Panc1 (cell line): ENCODE measurements at places on chromosomes 3 and 15. TPM values are rescaled to one million over a fixed set of nuclear protein-coding genes. Genes with fewer than 3 reads are reported as not detected.

ATRIP gene
- total RNA-seq, result 11.9 TPM

GRCh38 chr3:58235970-58236369, 1.6 kb upstream of the ABHD6 start:
- DNase-seq, result no peak
- no peaks in the 10 kb centered on the region for H3K27me3 ChIP-seq
- no peak overlapping the region for H3K4me3 ChIP-seq
- no peaks in the 10 kb centered on the region; the same call in 1 of the 2 replicates for H3K36me3 ChIP-seq
- H3K27ac ChIP-seq, result no peak overlapping the region; the same call in 1 of the 2 replicates

C3orf85 gene
- total RNA-seq, result not detected

LRTM1 gene
- not detected for total RNA-seq

GRCh38 chr3:154720921-154721320, 290.9 kb upstream of the GPR149 start:
- H3K4me1 ChIP-seq, result no peaks in the 10 kb centered on the region
- no peak overlapping the region for H3K4me3 ChIP-seq
- H3K27me3 ChIP-seq, result no peaks in the 10 kb centered on the region
- no peak overlapping the region for H3K27ac ChIP-seq
- H3K36me3 ChIP-seq, result no peaks in the 10 kb centered on the region

GRCh38 chr3:50665081-50665840, 9.5 kb upstream of the DOCK3 start:
- H3K4me1 ChIP-seq, result no peaks in the 10 kb centered on the region
- DNase-seq, result no peak
- H3K27ac ChIP-seq, result no peak overlapping the region
- no peaks in the 10 kb centered on the region; the same call in 1 of the 2 replicates for H3K27me3 ChIP-seq
- H3K4me3 ChIP-seq, result no peak overlapping the region

DNA sequence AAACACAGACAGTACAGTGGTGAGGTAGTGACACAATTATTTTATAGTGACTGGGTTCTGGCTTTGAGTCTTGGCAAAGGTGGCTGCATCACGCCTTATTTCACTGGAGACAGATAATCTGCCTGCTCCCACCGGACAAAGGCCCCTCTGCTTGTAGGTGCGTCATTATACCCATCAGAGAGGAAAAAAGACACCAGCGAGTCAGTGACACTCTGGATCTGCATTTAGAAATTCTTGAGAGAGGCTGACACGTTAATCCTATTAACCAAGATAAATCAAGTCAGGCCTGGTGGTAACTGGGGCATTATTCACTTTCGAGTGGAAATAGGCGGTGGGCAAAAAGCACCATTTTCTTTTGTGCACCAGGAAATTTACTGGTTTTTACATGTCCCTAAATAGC, 76.2 kb downstream of the NR2F2 start:
- no peak for DNase-seq
- H3K4me1 ChIP-seq, result 0 out of 2 replicates have a peak, but pooled peaks cover 3% of the 10 kb centered on the region
- no peaks in the 10 kb centered on the region for H3K36me3 ChIP-seq

SNX22 gene
- 2.3 TPM for total RNA-seq

DNA sequence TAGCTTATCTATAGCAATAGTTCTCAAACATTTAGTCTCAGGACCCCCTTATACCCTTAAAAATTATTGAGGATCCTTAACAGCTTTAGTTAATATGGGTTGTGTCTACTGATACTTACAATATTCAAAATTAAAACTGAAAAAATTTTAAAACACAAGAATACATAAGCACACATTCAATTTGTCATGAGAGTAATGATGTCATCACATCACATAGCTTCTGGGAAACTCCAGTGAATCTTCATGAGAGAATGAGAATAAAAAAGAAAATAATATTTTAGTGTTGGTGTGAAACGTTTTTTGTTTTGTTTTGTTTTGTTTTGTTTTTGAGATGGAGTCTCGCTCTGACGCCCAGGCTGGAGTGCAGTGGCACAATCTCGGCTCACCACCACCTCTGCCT, 25.2 kb upstream of the ACP3 start:
- H3K36me3 ChIP-seq, result no peaks in the 10 kb centered on the region
- H3K27ac ChIP-seq, result no peak overlapping the region
- no peak for DNase-seq
- no peak overlapping the region for H3K4me3 ChIP-seq

POLR2M gene
- 76.6 TPM for total RNA-seq

DNA sequence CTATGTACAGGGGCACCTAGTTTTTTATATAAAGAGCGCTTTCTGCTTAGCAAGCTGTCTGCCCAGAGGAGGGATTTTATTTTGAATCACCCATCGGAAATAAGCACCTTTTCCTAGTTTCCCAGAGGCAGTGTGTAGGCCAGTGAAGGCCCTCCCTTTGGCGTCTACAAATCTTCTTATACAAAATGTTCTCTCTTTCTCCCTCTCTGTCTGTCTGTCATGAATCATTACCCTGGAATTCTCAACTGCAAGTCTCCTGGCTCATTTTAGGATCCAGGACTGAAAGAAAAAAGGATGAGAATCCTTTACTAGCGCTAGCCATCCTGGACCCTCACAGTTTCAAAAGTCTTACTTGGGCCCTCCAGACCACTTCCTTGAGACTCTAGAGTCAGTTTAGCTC, 728.1 kb downstream of the OTOL1 start:
- no peak for DNase-seq
- no peak overlapping the region for H3K4me3 ChIP-seq
- no peaks in the 10 kb centered on the region for H3K4me1 ChIP-seq

DNA sequence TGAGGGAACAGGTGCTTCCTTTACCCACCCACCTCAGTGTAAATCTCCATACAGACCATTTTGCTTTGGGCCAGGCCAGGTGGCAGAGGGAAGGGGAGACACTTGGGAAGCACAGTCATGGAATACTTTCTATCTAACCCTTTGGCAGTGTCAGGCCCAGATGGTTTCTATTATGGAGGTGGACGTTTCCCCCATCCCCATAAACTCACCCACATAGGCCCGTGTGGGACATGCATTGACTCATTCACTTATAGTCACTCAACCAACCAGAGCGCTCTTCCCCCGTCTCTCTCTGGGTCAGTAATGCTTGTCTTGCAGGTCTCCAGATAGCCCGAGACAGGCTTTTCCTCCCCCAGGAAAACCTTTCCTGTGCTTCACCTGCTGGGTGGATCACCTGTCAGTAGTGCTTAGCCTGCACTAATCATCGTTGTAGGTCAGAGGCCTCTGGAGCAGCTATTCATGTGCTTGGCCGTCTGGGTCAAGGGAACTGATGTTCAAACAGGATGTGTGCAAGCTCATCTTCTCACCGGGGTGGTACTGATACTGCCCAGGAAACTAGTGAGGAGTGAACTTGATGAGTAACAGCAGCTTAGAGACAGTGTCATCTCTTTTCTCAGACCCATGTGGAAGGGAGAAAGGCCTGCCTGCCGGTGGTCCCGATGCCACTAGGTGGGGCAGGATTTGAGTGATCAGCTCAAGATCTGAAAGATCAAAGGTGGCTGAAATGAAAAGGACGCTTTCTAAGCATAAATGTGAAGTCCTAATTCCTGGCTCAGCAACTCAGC, 67.1 kb downstream of the CEMIP start:
- no peaks in the 10 kb centered on the region for H3K36me3 ChIP-seq
- no peak overlapping the region for H3K4me3 ChIP-seq
- H3K4me1 ChIP-seq, result no peaks in the 10 kb centered on the region
- H3K27ac ChIP-seq, result no peak overlapping the region

GRCh38 chr3:23051240-23052140, 151.6 kb upstream of the UBE2E2 start:
- H3K4me1 ChIP-seq, result no peaks in the 10 kb centered on the region
- H3K36me3 ChIP-seq, result no peaks in the 10 kb centered on the region
- no peaks in the 10 kb centered on the region for H3K27me3 ChIP-seq
- DNase-seq, result no peak
- H3K27ac ChIP-seq, result no peak overlapping the region

TATDN2 gene
- total RNA-seq, result 30.4 TPM

DNA sequence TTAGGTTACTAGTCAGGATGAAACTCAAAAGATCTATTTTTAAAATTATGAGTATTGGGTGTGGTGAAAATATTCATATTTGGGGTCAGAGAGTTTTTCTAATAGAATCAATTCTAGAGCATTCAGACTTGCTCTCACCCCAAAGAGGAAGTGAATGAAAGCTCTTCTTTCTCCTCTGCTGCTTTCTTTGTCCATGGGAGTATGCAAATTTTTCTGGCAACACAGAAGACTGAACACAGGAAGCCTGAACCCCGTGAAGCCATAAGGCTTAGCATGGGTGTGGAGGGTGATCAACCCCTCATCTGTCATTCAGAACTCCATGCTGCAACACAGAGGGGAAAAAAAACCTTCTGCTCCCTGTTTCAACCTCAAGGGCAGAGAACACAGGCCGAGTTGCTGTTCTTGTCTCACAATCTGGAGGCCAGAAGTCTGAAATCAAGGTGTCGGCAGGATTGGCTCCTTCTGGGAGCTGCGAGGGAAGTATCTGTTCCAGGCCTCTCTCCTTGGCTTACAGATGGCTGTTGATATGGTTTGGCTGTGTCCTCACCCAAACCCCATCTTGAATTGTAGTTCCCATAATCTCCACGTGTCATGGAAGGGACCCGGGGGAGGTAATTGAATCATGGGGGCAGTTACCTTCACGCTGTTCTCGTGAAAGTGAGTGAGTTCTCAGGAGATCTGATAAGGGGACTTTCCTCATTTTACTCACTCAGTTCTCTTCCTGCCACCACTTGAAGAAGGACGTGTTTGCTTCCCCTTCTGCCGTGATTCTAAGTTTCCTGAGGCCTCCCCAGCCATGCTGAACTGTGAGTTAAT, 33.7 kb upstream of the CD47 start:
- H3K4me3 ChIP-seq, result no peak overlapping the region
- no peak overlapping the region for H3K27ac ChIP-seq
- no peaks in the 10 kb centered on the region for H3K27me3 ChIP-seq
- no peaks in the 10 kb centered on the region for H3K4me1 ChIP-seq

DNA sequence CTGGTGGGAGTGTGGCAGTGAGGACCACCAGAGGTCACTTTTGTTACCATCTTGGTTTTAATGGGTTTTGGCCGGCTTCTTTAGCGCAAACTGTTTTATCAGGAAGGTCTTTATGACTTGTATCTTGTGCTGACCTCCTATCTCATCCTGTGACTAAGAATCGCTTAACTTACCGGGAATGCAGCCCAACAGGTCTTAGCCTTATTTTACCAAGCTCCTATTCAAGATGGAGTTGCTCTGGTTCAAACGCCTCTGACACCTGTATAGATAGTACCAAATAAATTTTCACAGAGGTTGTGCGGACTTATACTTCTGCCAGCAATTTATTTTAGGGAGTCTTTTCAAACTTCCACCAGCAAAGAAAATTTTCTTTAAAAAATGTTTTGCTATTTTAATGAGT, 13.6 kb upstream of the SLCO3A1 start:
- no peaks in the 10 kb centered on the region for H3K4me1 ChIP-seq
- no peaks in the 10 kb centered on the region for H3K36me3 ChIP-seq
- no peak overlapping the region for H3K27ac ChIP-seq
- DNase-seq, result no peak
